ENCODE measurements at places on chromosomes 7 and 10. TPM values are rescaled to one million over a fixed set of nuclear protein-coding genes. Genes with fewer than 3 reads are reported as not detected.

DNA sequence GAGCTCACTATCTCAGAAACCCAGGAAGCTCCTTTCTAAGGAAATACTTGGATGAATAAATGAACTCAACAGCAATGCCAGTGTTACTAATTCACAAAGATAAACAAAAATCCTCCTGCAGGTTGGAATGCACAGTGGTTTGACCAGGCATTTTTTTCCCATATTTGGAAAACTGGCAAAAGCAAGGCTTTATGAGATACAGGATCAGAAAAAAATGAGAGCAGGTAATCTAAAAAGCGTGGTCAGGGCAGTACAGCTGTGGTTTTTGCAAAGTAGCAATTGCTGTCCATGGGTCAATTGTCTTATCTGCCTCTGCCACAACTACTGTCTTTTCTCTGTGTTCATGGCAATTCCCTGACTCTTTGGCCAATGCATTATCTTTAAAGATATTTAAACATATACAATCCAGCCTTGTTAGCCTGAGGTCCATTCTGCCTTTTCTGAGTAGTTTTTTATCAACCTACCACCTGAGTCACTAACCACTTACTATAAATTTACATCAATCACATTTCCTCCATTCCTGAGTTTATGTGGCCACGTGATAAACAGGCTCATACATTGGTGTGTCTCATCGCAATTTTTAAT is 564.5 kb upstream of the IGFBP3 start:
- DNase-seq: no peak

DNA sequence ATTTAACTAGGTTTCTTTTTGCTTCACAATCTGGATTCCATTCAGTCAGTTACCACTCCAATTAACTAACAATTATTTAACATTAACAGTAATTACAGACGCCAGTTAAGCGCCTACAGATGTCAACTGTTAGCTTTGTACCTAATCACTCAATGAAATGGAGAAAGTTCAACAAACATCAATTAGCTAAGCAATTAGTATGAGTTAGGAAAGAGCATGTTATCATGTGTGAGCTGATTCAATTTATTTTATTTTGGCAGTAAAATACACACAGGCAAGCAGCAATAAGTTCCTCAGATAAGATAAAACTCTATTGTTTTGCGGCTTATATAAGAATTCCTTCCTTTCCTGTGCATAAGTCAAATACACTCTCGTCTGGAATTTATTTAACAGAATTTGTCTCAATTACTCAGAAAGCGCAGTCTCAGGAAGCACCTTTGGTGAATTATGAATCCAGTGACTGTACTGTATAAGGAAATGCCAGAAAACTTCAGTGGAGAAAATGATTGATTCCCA is 427.1 kb upstream of the GALNT17 start:
- no peak for DNase-seq

Gene GDF10
- 1.7 TPM for total RNA-seq

Gene FAM25A
- not detected for total RNA-seq

DNA sequence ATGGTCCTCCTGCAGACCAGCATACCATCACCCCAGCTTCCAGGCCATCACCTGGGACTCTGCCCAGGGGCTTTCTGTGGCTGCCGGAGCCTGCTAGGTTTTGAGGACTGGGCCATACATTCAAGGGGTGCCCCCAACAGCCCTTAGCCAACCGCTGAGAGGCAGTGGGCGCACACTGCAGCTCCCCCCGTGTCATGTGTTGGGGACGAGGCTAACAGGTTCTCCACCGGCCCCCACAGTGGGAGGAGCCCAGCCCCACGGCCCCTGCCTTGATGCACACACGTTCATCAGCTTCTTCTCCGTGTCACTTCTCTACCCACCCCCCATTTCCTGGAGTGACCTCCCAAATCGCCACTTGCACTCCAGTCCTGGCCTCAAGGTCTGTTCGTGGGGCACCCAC is 543.2 kb upstream of the FOXK1 start:
- no peak for DNase-seq

GRCh38 chr7:79854621-79855020 is 280.0 kb upstream of the GNAI1 start:
- DNase-seq: no peak
